ENCODE measurements at places on chromosomes 12 and 14.

DNA sequence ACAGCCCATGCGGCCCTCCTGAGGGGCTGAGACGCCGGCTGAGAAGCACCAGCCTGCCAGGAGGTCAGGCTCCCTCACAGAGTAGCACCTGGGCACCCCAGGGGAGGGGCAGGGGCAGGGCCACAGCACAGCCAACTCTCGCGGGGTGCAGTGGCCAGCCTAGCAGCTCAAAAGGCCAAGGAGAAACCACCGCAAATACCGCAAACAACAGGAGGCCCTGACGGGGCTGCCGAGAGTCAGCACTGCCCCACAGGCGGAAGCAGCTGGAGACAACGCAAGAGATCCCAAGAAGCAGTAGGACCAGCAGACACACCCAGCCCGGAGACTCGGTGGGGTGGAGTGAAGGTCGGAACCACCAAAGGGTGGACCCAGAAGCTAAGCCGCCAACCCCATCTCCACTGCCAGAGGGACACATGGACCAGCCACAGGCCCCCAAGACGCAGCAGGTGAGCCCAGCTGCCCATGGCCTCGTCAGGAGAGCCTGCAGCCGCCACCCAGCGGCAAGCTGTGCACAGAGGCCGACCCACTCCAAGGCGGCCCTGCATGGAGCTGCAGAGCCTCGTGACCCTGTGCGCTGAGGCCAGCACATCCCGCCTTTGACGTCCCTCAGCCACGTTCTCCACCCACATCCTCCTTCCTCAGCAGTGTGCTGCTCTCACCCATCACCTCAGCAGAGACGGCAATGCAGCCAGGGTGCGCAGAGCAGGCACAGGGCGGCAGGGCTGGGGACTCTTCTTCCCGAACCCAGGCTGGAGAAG, 31.7 kb upstream of the BTBD6 start:
- no peak for DNase-seq

DNA sequence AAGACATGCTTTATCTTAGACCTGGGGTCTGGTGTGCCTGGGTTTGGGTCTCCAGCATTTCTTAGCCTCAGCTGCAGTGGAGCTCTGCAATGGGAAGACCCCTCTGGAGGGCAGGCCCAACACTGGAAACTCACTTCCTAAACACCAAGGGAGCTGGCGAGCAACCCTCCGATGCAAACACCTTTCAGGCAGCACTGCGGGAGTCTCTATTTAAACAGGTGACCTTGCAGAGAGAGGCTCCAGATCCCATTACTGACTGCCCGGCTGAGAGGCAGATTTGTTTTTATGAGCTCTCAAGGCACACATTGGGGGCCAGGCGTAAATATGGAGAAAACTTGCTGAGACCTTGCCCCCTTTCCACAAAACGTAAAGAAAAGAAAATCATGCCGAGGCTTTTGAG, 195.5 kb downstream of the PAX9 start:
- DNase-seq = no peak

- no peak for DNase-seq
Observed at GRCh38 chr12:85367936-85368335, 87.9 kb downstream of the ALX1 start.

- no peak for DNase-seq
Observed at GRCh38 chr12:24945845-24946244, 3.1 kb downstream of the BCAT1 start.

GRCh38 chr12:31003861-31004640, 69.6 kb upstream of the DDX11 start:
- DNase-seq = no peak

- no peak for DNase-seq
Observed at GRCh38 chr14:75825147-75825592, 156.6 kb downstream of the TGFB3 start.

DNA sequence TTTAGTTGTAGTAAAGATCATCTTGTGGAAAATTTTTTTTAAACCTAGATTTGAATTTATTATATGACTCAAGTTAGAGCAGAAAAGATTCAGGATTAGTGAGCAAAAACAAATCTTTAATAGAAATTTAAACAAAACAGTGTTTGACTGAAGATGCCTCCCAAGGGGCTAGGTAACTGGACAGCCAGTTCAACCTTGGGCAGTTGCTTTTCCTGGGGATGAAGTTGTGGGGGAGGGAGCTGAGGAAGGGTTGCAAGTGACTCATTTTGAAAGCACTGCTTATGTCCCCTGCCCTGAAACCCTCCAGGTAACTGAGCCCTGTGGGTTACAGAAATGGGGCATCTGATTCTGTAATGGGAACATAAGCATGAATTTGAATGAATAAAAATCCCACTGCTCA, 13.1 kb downstream of the CFAP54 start:
- no peak for DNase-seq

GRCh38 chr14:59055439-59056045, 132.9 kb upstream of the DAAM1 start:
- DNase-seq = peak; percentile 35

DNA sequence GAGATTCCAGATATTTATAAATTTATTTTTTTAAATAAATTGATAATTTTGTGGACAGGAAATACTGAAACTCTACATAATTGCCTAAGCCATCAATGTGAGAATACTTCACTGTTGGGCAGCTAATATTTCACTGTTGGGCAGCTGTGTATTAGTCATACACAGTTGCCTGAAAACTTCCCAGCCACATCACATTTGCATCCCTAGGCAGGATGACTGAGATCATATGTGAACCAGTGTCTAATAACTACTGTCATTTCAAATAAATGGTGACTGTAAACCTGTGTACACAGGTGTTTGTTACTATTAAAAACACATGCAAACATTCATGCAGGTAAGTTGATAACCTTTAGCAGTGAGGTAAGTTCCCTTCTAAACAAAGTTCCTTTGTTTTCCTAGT, 43.9 kb downstream of the TMTC3 start:
- DNase-seq = no peak

- no peak for DNase-seq
Observed at GRCh38 chr14:29205658-29206057, 439.1 kb downstream of the FOXG1 start.

- no peak for DNase-seq
Observed at GRCh38 chr12:102526656-102527055, 46.3 kb upstream of the IGF1 start.

GRCh38 chr14:73824127-73824526, 27.5 kb upstream of the PTGR2 start:
- DNase-seq = no peak

GRCh38 chr14:82124511-82124910, 590.9 kb upstream of the SEL1L start:
- DNase-seq = no peak

GRCh38 chr12:12903642-12904609, 12.6 kb downstream of the GPRC5A start:
- DNase-seq = no peak

DNA sequence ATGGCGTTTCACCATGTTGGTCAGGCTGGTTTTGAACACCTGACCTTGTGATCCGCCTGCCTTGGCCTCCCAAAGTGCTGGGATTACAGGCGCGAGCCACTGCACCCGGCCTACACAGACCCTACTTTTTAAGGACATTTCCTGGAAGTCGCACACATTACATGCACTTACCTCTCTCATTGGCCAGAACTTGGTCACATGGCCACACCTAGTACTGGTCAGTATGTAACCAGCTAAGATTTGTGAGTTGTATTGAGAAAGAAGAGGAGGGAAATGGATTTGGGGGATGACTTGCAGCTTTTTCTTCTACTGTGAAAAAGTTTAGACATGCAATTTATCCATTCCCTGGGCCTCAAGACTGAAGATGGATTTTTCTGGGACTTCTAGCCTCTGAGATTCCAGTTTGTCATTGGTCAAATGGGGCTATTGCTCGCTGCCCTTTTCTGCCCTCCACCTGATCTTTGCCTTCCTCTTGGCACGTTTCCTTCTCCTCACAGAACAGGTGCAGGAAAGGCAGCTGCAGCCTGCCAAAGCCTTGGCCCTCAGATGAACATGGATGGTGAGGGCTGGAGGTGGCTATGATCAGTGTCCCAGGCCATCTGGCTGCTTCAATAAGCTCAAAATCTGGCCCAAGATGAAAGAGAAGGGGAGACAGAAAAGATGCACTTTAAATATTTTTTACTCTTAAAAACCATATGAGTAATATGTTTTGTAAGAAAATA, 7.1 kb upstream of the ZDHHC22 start:
- no peak for DNase-seq

GRCh38 chr12:76952995-76953394, 74.2 kb upstream of the CSRP2 start:
- DNase-seq = no peak

DNA sequence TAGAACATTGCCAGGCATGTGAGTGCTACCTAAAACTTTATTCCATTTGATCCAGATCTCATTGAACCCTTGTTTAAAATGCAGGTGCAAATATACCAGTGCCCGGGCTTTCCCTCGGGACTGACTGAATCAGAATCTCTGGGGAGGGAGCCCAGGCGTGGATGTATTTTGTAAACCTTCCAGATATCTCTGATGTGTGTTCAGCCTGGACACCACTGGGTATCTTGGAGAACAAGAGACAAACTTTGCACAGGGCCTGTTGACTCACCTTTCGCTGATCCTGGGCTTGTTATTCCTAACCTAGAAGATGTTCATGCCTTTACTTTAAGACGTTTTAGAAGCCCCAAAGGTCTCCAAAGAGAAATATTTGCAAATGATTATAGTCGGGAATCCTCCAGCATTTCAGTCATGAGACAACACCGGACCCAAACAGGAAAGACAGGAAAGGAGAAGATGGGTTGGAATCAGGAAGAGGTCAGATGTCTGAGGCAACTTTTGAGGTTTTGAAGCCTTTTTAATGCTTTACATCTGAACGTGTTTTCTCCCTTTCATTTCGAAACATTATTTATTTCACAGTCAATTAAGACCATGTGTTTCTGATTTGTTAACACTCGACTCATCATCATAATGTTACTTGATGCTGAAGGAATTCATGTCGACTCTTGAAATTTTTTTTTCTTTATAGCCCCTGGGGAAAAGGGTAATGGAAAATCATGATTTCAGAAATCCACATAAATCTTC, 118.6 kb downstream of the PLXNC1 start:
- DNase-seq = peak; percentile 92

- no peak for DNase-seq
Observed at GRCh38 chr14:64717870-64718269, 13.6 kb downstream of the PLEKHG3 start.

DNA sequence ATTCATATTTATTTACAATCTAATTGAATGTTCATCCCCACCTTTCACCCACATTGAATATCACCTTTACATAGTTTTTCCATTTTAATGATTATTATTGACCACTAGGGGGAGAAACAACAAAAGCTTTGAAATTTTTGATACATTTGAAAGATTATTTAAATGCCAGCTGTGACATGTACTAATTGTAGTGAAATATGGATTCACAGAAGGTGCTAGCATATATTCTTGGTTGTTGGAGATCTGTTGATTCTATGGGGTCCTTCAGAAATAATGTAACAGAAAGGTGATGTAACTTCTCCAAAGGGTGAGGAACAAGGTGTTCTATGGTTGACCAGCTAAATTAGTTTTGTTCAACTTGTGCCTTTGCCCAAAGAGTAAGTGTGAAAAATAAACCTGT, 22.4 kb upstream of the GPR33 start:
- DNase-seq = no peak

DNA sequence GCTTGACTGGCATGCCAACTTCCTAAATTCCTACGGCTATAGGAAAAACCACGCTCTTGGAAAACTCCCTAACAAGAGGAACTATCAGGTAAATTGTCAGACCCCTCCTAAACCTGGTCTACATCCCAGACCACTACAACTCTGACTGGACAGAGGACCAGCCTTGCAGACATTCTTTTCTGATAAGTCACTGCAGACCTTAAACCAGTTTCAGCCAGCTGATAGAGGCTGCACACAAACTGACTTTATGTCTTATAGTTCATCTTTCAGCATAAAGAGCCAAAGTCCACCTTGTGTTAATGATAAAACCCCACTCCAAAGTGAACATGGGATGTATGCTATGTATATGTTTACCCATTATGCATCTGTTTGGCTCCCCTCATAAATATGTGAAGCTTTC, 166.6 kb downstream of the KTN1 start:
- no peak for DNase-seq

DNA sequence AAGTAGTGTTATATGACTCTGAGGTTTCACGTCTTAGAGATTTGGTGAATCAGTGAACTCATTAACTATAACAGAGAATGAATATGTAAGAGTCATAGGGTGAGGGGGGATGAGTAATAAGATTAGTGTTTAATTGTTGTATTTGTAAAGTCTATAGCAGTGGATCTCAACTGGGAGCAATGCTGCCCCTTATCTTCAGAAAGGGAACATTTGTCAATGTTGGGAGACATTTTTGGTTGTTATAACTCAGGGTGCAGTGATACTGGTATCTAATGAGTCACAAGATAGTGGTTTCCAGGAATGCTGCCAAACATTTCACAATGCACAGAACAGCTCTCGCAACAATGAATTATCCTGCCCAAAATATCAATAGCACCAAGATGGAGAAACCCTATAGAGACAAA, 1193.7 kb downstream of the GALC start:
- DNase-seq = peak; percentile 98

GRCh38 chr12:113263431-113263963, 42.2 kb downstream of the TPCN1 start:
- no peak for DNase-seq

GRCh38 chr12:65640489-65640901, 183.8 kb upstream of the HMGA2 start:
- no peak for DNase-seq

GRCh38 chr12:100359248-100359647, 2.4 kb downstream of the SLC17A8 start:
- no peak for DNase-seq

DNA sequence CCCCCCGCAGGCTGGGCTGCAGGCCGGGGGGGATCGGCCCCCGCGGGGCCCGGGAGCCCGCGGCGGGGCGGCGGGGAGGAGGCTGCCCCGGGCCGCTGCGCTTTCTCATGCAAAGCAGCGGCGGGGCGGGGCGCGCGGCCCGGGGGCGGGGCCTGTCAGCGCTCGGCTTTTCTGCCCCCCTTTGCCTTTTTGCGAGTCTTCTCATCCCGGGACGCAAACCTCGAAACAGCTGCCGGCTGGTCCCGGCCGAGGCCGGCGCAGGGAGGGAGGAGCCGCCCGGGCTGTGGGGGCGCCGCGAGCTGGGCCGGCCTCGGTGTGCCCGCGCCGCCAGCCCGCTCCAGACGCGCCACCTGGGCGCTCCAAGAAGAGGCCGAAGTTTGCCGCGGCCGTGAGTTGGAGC, at the start of gene FZD10:
Gene FZD10, plus strand, starts transcription at position 198 of the 400 bp plus-strand sequence. CDS start 479 bp downstream, outside the sequence.
- DNase-seq = no peak

- DNase-seq = no peak
Observed at GRCh38 chr12:120142231-120142877, 25.8 kb upstream of the RAB35 start.

GRCh38 chr12:116294454-116295165, 17.1 kb upstream of the MED13L start:
- no peak for DNase-seq

GRCh38 chr12:123319826-123320225, 44.8 kb downstream of the SBNO1 start:
- no peak for DNase-seq

- no peak for DNase-seq
Observed at GRCh38 chr12:3759878-3760277, 7.0 kb upstream of the CRACR2A start.

DNA sequence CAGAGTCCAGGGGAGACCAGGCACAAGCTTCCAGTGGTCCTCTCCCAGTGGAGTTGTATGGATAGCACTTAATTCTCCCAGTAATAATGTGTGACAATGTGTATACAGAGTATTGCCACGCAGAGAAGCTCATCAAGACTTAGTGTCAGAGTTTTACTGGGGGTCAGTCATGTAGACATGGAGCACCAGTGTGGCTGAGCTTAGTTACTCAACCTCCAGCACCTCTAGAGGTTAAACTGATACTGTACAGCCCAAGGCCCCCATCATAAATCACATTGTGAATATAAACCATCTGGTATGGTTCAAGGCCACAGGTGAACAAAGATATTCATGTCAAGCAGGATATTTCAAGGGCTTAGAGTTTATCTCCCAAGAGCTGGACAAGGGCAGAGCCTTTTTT, 378.1 kb upstream of the TMPO start:
- no peak for DNase-seq

All from fibroblast of skin of left biceps (primary cell).